ENCODE measurements at places on chromosomes 6 and 20. TPM values are rescaled to one million over a fixed set of nuclear protein-coding genes. Genes with fewer than 3 reads are reported as not detected.

GRCh38 chr20:21125072-21125848 lies 622 bp upstream of the KIZ start:
- DNase-seq, result peak; percentile 41

GRCh38 chr6:130070326-130070725 lies 51.9 kb downstream of the L3MBTL3 start:
- no peak for DNase-seq

DNA sequence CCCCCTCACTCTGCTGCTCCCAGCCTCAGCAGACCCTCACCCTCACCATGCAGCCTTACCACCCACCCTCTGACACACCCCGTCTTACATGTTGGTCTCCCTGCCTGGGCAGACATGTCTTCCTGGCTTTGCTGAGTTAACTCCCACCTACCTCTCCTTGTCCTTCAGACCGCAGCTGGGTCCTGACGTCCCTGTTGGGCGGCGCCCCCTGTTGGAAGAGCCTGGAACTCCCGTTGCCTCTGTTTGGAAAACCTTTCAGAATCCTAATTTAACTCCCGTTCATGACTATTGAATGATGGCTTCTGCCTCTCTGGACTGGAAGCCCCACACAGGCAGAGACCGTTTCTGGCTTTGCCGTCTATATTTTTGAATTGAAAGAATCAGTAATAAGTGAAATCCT lies 245.1 kb downstream of the MYLK4 start:
- peak; percentile 28 for DNase-seq

HUS1B gene
- total RNA-seq, result 2.9 TPM

GRCh38 chr20:51579137-51579536 lies 36.6 kb upstream of the NFATC2 start:
- DNase-seq, result peak; percentile 77

- no peak for DNase-seq
These were observed 211.7 kb upstream of the PRND start for GRCh38 chr20:4509825-4510522.

DYNLT2 gene
- 1.8 TPM for total RNA-seq

DNA sequence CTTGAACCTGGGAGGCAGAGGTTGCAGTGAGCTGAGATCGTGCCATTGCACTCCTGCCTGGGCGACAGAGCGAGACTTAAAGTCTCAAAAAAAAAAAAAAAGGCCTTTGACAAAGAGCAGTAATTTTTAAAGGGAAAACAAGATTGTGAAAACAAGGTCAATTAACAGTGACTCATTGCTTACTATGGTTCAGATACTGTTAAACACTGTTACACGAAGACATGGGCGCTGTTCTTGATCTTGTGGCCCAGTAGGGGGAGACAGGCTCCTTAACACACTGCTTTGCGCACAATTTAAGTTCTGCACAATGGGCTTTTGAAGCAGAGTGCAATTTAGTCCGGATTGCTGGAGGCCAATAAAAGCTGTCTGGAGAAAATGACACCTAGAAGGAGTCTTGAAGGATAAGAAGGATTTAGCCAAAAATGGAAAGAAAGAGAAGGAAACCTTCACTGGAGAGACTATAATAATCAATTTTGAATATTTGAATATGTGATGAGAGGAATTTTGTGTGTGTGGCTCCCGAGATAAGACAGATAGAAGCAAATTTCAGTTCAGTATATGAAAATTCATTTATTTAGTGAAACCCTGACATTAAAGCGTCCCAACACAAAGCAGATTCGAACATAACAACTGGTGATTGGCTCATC lies 6.0 kb upstream of the LATS1 start:
- peak; percentile 79 for DNase-seq

- no peak for DNase-seq
These were observed 10.9 kb upstream of the ZNF831 start for GRCh38 chr20:59152559-59153354.

GRCh38 chr6:71582820-71583219 lies 294.2 kb downstream of the OGFRL1 start:
- no peak for DNase-seq

GRCh38 chr6:163872335-163872734 lies 457.8 kb downstream of the QKI start:
- no peak for DNase-seq

DNA sequence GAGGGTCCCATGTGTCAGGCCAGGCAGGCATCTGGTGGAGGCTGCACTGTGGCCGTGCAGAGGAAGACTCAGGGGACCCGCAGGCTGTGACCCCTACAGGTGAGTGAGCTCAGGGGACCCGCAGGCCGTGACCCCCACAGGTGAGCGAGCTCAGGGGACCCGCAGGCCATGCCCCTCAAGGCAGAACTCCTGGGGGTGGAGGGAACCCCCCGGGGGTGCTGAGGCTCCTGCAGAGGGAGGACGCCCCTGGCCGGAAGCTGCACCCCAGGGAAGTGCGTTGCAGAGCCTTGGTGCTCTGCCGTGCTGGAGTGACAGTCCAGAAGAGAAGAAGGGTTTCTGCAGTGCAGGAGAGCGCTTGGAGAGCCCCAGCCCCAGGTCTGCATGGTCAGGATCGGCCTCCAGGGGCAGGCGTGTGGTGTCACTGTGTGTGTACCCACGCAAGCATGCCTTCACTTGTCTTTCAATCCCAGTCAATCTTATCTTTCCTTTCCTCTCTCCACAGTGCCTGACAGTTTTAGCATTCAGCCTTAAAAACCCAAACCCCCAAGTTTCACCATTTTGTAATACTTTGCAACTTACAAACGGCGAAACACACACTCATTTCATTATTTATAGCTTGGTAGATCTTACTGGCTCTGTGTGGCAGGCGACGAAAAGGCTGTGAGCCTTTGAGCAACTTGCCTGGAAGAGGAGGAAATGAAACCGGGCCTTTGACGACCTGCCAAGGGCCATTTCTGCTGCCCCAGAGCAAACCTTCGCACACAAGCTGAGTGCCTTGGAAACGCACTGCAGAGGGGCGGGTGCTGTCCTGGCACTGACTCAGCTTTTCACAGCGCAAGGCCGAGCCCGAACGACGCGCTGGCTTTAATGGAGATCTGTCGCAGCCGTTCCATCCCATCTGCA lies 101.4 kb upstream of the AGPAT4 start:
- DNase-seq, result no peak

IL17A gene
- total RNA-seq, result not detected

BPIFA2 gene
- not detected for total RNA-seq

KCNK16 gene
- total RNA-seq, result not detected

DNA sequence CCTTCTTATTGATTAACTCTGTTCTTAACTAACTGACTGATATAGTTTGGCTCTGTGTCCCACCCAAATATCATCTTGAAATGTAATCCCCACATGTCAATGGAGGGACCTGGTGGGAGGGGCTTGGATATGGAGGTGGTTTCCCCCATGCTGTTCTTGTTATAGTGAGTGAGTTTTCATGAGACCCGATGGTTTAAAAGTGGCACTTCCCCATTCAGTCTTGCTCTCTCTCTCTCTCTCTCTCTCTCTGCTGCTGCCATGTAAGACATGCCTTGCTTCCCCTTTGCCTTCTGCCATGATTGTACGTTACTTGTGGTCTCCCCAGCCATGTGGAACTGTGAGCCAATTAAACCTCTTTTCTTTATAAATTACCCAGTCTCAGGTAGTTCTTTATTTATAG lies 81.8 kb upstream of the SPACA1 start:
- DNase-seq, result no peak

SLC22A7 gene
- not detected for total RNA-seq

DNA sequence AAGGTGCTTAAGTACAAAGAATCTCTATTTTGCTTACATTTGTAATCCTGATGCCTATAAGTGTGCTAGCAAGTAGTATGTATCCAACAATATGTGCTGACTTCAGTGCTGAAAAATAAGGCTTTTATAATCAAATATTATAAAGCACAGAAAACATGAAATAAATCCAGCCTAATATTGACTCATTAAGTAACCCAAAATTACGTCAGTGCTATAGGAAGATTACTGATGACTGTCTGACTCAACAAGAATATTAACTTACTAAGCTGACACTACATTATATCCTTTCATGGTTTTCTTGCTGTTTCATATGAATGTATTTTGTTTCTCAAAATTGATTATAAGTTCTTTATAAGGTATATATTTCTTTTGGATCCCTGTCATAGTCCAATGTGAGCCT lies 76.1 kb downstream of the ME1 start:
- DNase-seq, result no peak

PNPLA1 gene
- not detected for total RNA-seq

DNA sequence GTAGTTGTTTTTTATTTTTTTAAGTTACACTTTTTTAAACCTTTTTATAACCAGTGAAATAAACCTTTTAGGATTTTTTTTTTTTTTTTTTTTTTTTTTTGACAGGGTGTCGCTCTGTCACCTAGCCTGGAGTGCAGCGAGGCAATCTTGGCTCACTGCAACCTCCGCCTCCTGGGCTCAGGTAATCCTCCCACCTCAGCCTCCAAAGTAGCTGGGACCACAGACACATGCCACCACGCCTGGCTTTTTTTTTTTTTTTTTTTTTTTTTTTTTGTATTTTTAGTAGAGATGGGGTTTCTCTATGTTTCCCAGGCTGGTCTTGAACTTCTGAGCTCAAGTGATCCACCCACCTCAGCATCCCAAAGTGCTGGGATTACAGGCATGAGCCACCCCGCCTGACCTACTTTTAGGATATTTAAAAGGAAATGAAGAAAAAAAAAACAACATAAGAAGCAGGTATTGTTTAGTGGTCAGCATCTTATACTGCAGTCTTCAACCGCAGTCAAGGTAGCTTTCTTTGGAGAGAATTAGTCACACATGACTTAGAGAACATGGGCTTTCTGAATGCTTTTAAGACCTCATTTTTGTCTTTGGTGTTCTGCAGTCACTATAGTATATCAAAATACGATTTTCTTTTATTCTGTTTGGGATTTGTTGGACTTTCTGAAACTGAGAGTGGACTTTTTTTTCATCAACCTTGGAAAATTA lies 1.6 kb downstream of the POLR1H start:
- no peak for DNase-seq

- DNase-seq, result no peak
These were observed 194.7 kb upstream of the RSPO3 start for GRCh38 chr6:126923807-126924206.

DNA sequence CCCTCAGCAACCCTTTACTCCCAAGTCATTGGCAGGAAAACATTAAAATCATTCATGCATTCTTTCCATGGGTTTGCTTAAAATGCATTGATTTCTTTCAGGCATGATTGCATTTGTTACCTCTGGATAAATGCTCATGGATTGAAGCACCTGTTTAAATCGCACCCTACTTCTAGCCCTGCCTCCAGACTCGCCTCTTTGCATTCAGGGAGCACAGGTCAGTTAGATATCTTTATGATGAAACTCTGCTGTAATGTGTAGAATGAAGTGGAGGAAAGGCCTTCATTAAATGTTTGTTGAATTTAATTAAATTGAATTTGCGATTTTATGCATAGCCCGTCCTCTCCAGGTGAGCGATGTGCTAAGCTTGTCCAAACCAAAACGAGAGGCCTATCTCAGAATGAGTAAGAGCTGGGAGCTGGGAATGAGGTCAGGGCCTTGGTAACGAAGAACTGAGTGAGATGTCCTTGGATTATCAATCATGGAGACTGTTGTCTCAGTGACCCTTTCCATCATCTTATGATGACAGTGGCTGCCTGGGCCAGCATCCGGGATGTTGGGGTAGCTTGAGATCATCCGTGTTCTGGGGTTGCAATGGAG lies 210.1 kb downstream of the SYNDIG1 start:
- DNase-seq, result no peak

DNA sequence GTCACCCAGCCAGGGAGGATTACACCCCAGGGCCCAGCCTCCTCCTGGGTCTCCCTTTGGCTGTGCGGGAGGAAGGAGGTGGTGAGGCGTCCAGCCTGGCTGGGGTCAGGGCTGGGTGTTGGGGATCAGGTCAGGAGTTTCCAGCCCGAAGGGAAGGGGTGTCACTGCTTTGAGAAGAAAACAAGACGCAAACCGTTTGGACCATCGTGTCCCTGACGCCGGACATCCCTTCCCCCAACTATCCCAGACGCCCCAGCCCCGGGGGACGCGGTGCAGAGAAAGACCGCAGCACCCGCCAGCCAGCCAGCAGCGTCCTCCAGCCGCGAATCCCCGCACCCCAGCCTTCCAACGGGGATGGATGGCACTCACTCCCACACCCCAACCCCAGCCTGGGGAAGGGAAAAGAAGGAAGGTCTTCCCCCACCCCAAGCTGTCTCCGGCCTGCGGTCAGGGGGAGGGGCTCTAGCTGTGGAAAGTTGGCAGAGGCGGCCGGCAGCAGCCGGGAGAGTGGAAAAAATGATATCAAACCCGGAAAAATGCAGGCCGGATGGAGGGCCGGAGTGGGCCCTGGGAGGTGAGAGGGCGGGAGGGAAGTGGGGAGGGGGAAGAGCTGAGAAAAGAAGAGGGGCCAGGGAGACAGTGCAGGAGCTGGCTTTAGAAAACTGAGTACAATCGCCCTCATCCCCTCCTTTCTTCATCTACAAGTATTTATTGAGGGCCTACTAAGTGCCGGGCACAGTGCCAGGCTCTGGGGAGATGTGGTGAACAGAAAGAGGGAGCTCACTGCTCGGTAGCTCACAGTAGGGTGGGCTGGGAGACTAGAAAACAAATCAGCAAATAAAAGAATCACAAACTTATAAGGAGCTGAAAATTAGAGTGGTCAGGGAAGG lies 10.6 kb downstream of the REM1 start:
- DNase-seq, result peak; percentile 45

GRCh38 chr6:9810286-9810685 lies 604.6 kb downstream of the TFAP2A start:
- no peak for DNase-seq

GRCh38 chr6:18347021-18347577 lies 40.1 kb upstream of the RNF144B start:
- peak; percentile 45 for DNase-seq

GRCh38 chr6:33936886-33937285 lies 133.1 kb upstream of the MLN start:
- no peak for DNase-seq

GRCh38 chr6:161829291-161829729 lies 555.4 kb upstream of the AGPAT4 start:
- peak; percentile 67 for DNase-seq

TBXT gene
- not detected for total RNA-seq

GRCh38 chr6:116779573-116780164 lies 14.2 kb upstream of the FAM162B start:
- peak; percentile 11 for DNase-seq

- DNase-seq, result no peak
These were observed 84.9 kb downstream of the MMS22L start for GRCh38 chr6:97198046-97198565.

DNA sequence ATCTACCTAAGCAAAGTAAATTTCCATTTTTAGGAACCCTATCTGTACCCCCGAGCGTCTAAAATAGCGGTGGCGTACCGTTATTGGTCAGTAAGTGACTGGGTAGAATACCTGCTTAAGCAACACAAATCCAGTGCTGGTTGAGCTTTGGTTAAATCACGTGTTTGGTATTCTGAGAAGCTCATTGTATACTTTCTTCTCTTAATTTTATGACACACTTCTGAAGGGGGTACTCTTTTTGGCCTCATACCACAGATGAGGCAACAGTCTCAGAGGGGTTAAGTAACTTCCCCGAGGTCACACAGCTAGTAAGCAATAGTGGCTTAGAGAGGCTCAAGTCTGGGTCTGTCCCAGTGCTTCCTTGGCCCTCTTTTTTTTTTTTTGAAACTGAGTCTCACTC lies 151.2 kb downstream of the TFAP2C start:
- no peak for DNase-seq

Data from Daoy (cell line).